ENCODE measurements at places on chromosomes 4 and X.

DNA sequence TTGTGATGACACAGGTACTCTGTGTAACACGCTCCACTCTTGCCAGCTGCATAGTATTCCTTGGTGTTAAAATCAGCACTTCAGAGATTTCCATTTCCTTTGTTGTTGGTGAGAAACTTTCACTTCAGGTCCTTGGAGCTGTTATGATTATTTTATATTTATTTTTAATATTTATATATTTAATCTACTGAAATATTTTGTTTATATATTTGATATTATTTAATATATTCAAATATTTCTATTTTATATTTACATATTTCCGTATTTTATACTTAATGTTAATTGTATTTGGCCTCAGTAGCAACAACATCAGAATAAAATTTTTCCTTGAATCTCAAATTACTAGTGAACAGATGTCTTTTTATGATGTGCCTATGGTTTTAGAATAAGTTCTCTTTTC is 225.3 kb downstream of the MAGEB17 start:
- no peak for DNase-seq

DNA sequence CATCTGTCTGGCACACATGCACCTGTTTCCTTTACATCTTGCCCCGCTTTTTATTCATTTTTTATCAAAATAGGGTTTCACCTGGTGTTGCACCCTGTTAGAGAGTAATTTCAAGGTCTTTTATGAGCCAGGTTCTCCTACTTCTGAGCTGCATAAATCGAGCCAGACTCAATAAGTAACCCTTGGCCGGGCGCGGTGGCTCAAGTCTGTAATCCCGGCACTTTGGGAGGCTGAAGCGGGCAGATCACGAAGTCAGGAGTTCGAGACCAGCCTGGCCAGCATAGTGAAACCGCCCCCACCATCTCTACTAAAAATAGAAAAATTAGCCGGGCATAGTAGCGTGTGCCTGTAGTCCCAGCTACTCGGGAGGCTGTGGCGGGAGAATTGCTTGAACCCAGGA is 1.0 kb upstream of the PPP2R3B start:
- DNase-seq = no peak

DNA sequence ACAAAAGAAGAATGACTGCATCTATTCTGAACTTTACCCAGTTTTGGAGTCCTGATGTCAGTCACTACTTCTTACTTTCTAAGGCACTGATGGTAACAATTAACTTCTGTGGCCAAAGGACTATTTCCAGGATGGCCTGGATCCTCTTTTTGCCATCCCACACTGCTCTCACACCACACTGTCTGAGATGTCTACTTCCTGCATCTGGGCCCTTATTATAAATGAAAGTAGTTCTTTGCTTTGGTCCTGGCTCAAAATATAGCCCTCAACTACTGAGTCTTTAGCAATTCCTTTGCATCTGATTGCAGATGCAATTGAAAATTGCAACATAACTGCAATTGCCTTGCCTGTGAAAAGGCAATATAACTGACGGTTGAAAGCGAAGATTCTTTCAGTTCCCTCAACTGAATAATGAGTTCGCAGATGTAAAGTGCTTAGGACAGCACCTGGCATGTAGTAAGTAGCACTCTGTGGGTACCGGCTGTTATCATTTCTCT is 44.2 kb downstream of the COQ2 start:
- DNase-seq = no peak

DNA sequence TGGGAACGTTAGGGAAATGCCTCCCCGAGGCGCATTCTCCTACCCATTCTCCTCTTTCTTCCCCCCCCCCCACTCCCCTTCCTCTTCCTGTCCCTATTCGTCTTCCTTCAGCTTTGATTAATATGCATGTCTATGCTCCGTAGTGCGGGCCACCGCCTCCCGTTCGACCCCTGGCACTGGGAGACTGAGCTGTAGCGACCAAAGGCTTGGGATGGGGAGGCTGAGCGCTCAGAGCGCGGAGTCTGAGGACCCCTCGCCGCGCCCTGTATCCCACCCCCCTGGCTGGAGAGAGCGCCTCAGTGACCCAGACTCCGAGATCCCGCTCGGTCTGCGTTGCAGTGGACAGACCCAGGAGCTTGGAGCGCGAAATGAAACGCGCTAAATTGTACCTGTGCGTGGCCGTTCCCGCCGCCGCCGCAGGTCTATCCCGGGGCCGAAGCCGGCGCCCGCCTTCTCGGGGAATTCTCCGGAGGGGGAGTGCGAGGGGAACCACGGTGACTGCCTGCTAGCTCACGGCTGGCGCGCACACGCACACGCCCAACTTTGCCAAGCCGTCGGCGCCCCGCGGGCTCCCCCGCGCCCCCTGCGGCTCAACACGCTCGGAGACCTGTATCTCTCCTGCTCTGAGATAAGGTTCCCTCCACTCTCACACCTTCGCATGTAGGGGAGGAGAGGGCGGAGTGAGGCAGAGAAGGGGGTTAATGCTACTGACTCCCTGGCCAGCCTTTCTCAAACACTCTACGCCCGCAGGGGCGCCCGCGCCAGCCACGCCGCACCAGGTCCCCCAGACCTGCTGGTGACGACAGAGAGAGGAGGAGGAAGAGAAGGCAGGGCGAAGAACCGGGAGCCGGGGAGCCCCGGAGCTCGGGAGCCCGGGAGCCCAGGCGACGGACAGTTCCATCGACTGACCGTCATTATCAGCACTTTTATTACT is 1.5 kb upstream of the PTCHD1 start:
- no peak for DNase-seq
